ENCODE measurements at places on chromosomes 2 and 18. TPM values are rescaled to one million over a fixed set of nuclear protein-coding genes. Genes with fewer than 3 reads are reported as not detected.
A peak's percentile ranks its signal among the peaks of the same experiment; 100 is the strongest.

- no peak overlapping the region for H3K27ac ChIP-seq
- H3K4me3 ChIP-seq: no peak overlapping the region
- no peaks in the 10 kb centered on the region for H3K36me3 ChIP-seq
- H3K27me3 ChIP-seq: no peaks in the 10 kb centered on the region
- no peak for DNase-seq
Measured at GRCh38 chr2:164146441-164146840, 410.6 kb upstream of the FIGN start.

IL1F10 gene
- not detected for total RNA-seq

SALL3 gene
- total RNA-seq: not detected

- H3K36me3 ChIP-seq: no peaks in the 10 kb centered on the region
- DNase-seq: no peak
- no peaks in the 10 kb centered on the region for H3K4me1 ChIP-seq
- H3K4me3 ChIP-seq: no peak overlapping the region
- no peaks in the 10 kb centered on the region for H3K27me3 ChIP-seq
Measured at GRCh38 chr2:224308272-224308911, 93.5 kb downstream of the FAM124B start.

DNA sequence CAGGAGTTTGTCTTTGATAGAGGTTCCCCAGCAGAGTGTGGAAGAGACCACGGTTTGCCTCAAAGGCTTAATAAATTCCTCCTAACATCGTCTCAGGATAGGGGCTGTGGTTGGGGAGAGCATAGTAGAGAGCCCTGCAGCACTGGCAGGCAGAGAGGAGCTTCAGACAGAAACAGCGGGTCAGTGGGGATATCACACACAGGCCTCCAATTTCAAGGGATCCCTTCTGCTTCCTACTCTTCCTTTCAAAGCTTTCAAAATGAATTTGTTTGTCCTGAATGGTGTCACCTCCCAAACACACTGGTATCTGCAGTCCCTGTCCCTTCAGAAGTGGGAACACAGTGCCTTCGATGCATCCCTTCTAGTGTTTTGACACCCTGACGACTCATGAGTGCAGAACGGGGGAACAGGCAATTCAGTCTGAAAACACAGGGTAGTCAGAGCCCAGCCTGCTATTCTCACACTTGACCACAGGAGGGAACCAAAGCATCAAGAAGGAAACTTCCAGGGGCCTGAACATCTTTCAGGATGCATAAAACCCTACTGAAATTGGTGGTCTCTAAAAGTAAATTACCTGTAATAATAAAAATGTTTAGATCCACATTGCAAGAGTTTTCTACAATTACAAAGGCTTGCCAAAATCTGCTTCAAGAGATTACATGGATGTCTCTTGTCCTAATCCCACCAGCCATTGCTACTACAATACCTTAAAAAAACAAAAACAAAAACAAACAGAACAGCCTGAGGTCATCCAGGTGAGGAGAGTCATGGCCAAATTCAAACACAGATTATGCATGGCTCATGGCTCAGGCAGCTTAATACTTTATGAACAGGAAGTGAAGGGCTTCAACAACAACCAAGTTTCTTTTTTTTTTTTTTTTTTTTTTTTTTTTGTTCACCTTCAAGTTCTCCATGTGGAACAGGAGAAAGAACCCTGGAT lies 49.8 kb downstream of the SLC14A2 start:
- H3K36me3 ChIP-seq: no peaks in the 10 kb centered on the region
- H3K27me3 ChIP-seq: no peaks in the 10 kb centered on the region
- H3K4me3 ChIP-seq: no peak overlapping the region
- H3K27ac ChIP-seq: no peak overlapping the region
- no peaks in the 10 kb centered on the region for H3K4me1 ChIP-seq

CYBRD1 gene
- 191 TPM for total RNA-seq

- no peak overlapping the region for H3K4me3 ChIP-seq
- H3K4me1 ChIP-seq: no peaks in the 10 kb centered on the region
- DNase-seq: no peak
- no peak overlapping the region for H3K27ac ChIP-seq
- H3K36me3 ChIP-seq: no peaks in the 10 kb centered on the region
Measured at GRCh38 chr2:118607641-118608040, 239.8 kb downstream of the EN1 start.

DNA sequence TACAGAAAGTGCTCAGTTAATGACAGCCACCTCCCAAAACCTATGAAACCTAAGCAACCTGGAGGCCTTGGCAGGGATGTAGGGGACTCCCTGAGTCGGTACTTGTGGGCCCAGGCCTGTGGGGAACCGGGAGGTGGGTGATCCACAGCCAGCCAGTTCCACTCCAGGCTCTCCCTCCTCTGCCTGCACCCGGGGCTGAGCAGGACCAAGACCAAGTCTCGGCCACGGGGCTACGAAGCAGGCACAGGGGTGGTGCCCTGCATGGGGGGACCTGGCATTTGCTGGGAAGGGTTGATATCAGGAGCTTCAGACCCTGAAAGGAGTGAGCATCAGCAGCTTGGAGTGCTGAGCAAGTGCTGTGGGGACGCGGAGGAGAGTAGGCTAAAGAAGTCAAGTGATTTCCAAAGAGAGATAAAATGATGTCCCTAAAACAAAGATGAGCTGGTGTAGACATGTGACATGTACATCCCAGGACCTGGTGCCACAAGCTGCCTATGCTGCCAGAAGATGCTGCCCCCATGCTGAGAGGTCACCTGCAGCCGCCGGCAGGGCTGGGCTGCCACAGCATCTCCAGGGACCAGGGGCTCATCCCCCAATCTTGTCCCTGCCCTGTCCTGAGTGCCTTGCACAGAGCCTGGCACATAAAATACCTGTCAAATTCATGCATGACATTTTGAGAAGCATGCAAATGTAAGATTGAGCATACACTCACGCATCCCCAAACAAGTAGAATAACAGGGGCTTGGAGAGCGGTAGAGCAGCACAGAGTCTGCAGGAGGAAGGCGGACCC lies 21.5 kb downstream of the KCNIP3 start:
- no peak for DNase-seq
- H3K27me3 ChIP-seq: no peaks in the 10 kb centered on the region
- no peaks in the 10 kb centered on the region for H3K4me1 ChIP-seq
- H3K36me3 ChIP-seq: no peaks in the 10 kb centered on the region
- H3K27ac ChIP-seq: no peak overlapping the region
- H3K4me3 ChIP-seq: no peak overlapping the region

DNA sequence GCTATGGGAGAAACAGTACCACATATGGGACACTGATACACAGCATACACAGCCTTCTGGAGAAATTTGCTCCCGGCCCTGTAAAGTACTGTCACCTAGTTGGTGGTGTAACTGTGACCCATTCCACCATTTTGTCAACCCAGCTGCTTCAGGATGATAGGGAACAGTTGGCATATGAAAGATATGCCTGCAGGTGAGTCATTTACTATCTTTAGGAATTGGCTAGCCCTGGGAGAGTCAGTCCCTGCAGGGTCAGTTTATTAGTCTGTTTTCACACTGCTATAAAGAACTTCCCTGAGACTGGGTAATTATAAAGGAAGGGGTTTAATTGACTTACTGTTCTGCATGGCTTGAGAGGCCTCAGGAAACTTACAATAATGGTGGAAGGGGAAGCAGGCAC lies 30.0 kb upstream of the PTPRM start:
- H3K4me1 ChIP-seq: no peaks in the 10 kb centered on the region
- no peak for DNase-seq
- H3K4me3 ChIP-seq: no peak overlapping the region

DNA sequence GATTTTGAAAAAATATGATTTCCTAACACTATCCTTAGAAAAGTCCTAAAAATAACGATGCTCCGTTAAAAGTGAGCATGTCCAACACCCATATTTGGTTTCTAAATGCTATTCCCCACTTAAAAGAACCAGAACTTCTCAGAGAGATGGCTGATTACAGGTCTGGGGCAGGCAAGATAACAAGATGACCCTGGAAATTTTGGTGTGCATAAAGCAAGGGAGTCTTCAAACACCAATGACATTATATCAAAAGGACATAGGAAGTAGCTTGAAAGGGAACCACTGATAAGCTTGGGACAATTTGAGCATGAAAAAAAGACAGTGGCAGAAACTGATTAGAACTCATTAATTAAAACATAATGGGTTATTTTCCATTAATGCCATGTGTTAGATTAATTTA lies 17.9 kb downstream of the STK17B start:
- DNase-seq: no peak
- H3K27ac ChIP-seq: no peak overlapping the region
- no peak overlapping the region for H3K4me3 ChIP-seq
- no peaks in the 10 kb centered on the region for H3K27me3 ChIP-seq
- no peaks in the 10 kb centered on the region for H3K36me3 ChIP-seq

ALPI gene
- not detected for total RNA-seq

PLGLB1 gene
- 2.4 TPM for total RNA-seq

GRCh38 chr2:233691443-233692433 lies 952 bp upstream of the UGT1A6 start:
- H3K36me3 ChIP-seq: no peaks in the 10 kb centered on the region
- no peaks in the 10 kb centered on the region for H3K27me3 ChIP-seq
- no peaks in the 10 kb centered on the region for H3K4me1 ChIP-seq
- DNase-seq: no peak
- H3K4me3 ChIP-seq: no peak overlapping the region
- no peak overlapping the region for H3K27ac ChIP-seq

GRCh38 chr18:618618-619017 lies 21.8 kb downstream of the CLUL1 start:
- no peaks in the 10 kb centered on the region for H3K4me1 ChIP-seq
- H3K27ac ChIP-seq: no peak overlapping the region
- no peak overlapping the region for H3K4me3 ChIP-seq
- no peak for DNase-seq
- no peaks in the 10 kb centered on the region for H3K27me3 ChIP-seq

DNA sequence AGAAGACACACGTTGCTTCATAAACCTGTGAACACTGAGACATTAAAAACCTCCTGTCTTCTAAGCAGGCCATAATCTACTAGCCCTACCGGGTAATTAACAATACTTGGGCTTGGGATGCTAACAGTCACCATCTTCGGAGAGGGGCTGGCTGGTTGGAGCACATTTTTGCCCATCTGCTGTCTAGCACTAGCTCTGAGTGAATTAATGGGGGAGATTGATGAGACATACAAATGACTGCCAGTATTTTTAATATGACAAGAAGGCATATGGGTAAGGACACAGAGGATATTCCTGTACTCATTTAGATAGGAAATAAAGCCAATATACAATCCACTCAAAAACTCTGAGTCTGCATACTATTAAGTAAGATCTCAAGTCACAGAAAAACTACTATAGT lies 651.6 kb upstream of the SOX11 start:
- H3K4me1 ChIP-seq: no peaks in the 10 kb centered on the region
- no peak overlapping the region for H3K27ac ChIP-seq
- DNase-seq: no peak
- H3K36me3 ChIP-seq: no peaks in the 10 kb centered on the region

AMER3 gene
- not detected for total RNA-seq

SLC66A3 gene
- total RNA-seq: 32.4 TPM

GRCh38 chr2:96923810-96924774 lies 54.2 kb upstream of the SEMA4C start:
- DNase-seq: no peak
- no peaks in the 10 kb centered on the region for H3K36me3 ChIP-seq
- peak overlapping the region; percentile 4 for H3K4me3 ChIP-seq

DNA sequence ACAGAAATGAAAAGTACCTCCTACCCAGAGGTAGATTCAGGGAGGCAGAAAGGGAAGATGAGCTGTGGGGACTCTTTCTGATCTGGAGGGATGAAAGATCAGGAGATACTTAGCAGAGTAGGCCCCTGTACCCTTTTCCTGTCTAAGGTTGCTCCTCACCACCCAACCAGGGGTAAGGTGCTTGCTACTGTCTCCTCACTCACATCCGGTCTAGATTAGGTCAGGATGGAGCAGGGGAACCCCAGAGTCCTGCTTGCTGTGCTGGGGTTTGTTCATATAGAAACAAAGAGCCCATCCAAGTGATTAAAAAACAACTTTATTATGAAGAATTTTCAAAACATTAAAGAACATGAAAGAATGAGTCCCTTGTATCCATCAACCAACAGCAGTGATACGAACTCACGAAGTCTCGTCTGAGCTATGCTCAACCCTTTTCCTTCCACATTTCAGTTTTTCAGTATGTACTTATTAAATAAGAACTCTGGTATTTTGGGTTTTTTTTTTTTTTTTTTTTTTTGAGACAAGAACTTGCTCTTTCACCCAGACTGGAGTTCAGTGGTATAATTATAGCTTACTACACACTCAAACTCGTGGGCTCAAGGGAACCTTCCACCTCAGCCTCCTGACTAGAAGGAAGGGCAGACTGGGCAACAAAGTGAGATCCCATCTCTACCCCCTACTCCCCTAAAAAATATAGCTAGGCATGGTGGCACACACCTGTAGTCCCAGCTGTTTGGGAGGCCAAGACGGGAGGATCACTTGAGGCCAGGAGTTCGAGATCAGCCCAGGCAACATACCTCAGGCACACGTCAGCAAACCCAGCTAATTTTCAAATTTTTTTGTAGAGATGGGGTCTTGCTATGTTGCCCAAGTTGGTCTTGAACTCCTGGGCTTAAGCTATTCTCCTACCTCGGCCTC lies 28.5 kb upstream of the MCFD2 start:
- no peaks in the 10 kb centered on the region for H3K36me3 ChIP-seq
- no peak for DNase-seq
- peaks cover 2% of the 10 kb centered on the region for H3K4me1 ChIP-seq
- no peak overlapping the region for H3K27ac ChIP-seq

- no peak overlapping the region for H3K27ac ChIP-seq
- no peak for DNase-seq
- H3K27me3 ChIP-seq: no peaks in the 10 kb centered on the region
- H3K4me1 ChIP-seq: peaks cover 2% of the 10 kb centered on the region
- H3K4me3 ChIP-seq: no peak overlapping the region
- H3K36me3 ChIP-seq: no peaks in the 10 kb centered on the region
Measured at GRCh38 chr2:128472789-128473174, 154.1 kb upstream of the HS6ST1 start.

- no peak for DNase-seq
- no peak overlapping the region for H3K27ac ChIP-seq
- no peak overlapping the region for H3K4me3 ChIP-seq
- H3K27me3 ChIP-seq: no peaks in the 10 kb centered on the region
- no peaks in the 10 kb centered on the region for H3K36me3 ChIP-seq
Measured at GRCh38 chr2:146363731-146364130, 1481.1 kb upstream of the ACVR2A start.

SRD5A2 gene
- not detected for total RNA-seq

EIF2AK2 gene
- 44.2 TPM for total RNA-seq

ALK gene
- total RNA-seq: 0.23 TPM

- no peaks in the 10 kb centered on the region for H3K4me1 ChIP-seq
- H3K4me3 ChIP-seq: no peak overlapping the region
- H3K27me3 ChIP-seq: no peaks in the 10 kb centered on the region
- H3K36me3 ChIP-seq: no peaks in the 10 kb centered on the region
- DNase-seq: no peak
Measured at GRCh38 chr18:52069201-52069600, 270.8 kb upstream of the DCC start.

MOGAT1 gene
- total RNA-seq: not detected

DNA sequence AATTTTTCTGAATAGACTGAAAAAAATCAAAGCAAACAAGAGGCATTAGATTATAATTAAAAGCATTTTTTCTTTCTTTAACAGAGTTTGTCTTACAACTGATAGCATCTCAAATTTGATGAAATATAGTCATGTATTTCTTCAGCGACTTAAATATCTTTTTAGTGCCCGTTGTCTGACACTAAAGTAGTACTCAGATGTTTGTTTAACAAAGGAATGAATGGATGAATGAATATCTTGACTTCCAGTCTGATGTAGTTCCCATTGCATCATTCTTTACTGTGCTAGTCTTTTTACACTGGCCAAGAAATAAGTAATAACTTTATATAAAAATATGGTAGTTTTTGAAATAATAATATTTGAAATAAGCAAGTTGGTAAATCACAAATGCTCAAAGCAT lies 111.1 kb downstream of the TTC27 start:
- H3K27me3 ChIP-seq: no peaks in the 10 kb centered on the region
- H3K4me3 ChIP-seq: no peak overlapping the region
- no peak for DNase-seq
- H3K36me3 ChIP-seq: no peaks in the 10 kb centered on the region
- H3K4me1 ChIP-seq: no peaks in the 10 kb centered on the region
- no peak overlapping the region for H3K27ac ChIP-seq
